ENCODE measurements at places on chromosomes 6 and 20.

DNA sequence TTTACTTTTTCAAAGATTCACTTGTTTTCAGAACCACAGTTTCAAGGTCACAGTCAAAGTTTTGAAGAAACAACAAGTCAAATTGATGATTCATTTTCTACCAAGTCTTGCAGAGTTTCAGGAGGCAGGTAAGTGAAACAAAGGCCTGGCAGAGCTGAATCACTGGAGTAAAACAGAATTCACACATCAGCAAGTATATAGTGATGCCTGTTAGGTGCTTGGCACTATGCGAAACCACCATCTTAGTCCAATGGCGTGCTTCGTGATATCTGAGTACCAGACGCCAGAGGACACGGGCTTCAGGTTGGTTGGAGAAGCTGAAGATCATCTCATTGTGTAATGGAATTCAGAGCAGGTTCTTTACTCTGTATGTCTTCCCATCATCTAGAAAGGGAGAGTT is 75.9 kb downstream of the RTN4IP1 start:
- DNase-seq: peak; percentile 26

- no peak for DNase-seq
Measured at GRCh38 chr20:55888685-55889084, 116.6 kb downstream of the CBLN4 start.

DNA sequence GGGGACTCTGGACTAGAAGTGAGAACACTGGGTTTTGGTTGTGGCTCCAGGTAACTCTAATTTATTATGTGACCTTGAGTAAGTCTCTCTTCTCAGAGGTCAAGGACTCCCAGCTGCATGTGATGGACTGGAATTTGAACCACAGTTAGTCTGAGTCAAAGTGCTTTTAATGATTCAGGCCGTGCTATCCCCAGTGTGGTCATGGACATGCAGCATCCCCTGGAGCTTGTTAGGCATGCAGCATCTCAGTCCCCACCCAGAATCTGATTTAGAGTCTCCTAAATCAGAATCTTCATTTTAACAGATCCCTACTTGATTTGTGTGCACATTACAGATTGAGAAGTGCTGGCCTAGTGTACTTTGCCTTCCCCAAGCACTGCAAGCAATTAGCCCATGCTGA is 74.2 kb downstream of the TOX2 start:
- no peak for DNase-seq

GRCh38 chr6:163725008-163725941 is 310.8 kb downstream of the QKI start:
- no peak for DNase-seq

- DNase-seq: peak; percentile 84
Measured at GRCh38 chr6:154606457-154606856, 96.0 kb upstream of the CNKSR3 start.

DNA sequence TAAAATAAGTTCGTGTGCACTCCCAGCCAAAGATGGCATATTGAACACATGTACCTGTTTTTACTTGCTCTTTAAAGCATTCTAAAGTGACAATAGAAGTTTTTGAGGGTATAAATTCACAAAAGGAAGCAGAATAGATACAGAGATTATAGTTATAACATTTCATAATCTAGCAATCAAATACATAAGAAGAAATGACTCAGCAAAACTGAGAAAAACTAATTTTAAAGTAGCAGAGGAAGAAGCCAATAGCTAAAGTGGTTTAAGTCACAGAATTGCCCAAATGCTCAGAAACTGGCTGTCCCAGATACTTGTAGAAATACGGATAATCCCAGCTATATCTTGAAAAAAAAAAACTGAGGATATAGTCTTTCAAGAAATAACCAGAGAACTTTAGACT is 49.2 kb upstream of the TBC1D32 start:
- DNase-seq: no peak

DNA sequence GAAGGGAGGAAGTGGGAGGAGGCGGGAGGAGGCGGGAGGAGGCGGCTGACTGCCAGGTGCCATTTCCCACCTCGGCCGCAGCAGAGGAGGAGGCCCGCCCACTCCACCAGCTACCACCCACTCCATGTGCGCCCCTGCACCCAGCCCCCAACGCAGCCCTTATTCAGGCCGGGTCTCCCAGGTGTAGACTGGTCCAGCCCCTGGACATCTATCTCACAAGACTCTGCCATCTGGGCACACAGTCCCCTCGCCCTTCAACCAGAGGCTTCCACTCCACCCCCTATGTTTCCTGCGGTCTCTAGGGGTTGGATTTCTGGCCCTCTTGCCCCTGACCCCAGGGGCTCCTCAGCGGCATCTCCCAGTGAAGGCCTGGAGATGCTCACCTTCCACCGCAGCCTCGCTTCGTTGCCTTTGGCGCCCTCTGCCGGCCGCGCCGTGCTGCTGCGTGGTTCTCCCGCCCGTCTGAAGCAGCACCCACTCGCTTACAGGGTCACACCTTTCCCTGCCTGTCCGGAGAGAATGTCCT is 32.6 kb upstream of the FAM83D start:
- DNase-seq: peak; percentile 83

GRCh38 chr20:46575937-46576461 is 25.5 kb upstream of the OCSTAMP start:
- no peak for DNase-seq

GRCh38 chr6:167307342-167307955 is 16.3 kb downstream of the UNC93A start:
- DNase-seq: no peak

GRCh38 chr20:5784735-5785134 is 34.5 kb downstream of the SHLD1 start:
- no peak for DNase-seq

DNA sequence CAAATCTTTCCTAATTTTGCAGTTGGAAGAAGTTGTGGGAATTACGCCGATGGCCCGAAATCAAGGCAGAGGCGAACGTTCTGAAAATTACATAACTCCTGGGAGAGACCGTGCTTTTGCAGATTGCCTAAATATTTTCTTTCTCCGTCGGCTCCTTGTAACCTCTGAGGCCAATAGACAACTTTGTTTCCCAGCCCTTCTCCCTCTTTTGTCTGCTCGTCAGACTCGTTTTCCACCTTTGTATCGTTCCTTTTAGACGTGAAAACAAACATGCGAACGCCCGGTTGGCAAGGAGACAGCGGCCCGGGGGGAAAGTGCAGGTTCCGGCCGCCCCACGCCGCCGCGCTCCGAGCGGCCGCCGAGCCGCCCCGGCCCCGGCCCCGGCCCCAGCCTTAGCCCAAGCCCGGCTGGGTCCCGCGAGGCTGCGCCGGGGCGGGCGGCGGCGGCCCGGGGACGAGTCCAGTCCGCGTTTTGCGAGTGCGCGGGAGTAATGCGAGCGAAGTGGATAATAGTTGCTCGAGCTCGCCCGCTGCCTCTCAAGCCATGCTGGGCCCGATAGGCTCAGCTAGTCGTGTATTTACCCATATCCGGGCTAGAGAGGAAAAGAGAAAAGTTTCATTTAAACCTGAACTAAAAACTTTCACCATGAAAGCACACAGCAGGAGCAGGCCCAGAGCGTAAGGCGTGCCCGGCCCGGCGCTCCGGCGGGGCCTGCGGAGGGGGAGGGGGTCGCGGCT is at the start of gene ARID1B:
Gene ARID1B (plus strand): TSS at position 539 of the 737 bp plus-strand sequence. CDS start 303 bp downstream, outside the sequence.
- peak; percentile 78 for DNase-seq

DNA sequence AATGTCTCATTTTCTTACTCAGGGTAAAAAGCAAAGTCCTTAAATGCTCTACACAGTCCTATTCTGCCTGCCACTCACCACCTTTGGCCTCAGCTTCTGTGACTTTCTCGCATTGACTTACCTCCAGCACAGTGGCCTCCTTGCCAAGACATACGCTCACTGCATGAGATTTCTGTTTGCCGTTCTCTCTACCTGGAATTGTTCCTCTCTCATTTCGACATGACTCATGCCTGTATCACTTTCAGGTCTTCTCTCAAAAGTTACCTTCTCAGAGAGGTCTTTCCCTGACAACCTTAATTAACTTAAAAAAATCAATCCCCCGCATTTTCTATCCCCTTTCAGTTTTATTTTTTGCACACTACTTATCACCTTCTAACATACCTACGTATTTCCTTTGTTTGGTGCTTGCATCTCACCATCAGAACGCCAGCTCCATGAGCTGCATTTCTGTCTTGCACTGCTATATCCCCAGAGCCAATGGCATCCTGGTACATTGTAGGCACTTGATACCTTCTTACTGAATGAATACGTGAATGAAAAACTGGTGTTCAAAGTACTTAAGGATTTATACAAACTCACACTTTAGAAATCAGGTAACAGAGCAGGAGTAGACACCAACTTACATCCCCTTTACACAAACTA is 24.5 kb downstream of the TENT5A start:
- peak; percentile 2 for DNase-seq

DNA sequence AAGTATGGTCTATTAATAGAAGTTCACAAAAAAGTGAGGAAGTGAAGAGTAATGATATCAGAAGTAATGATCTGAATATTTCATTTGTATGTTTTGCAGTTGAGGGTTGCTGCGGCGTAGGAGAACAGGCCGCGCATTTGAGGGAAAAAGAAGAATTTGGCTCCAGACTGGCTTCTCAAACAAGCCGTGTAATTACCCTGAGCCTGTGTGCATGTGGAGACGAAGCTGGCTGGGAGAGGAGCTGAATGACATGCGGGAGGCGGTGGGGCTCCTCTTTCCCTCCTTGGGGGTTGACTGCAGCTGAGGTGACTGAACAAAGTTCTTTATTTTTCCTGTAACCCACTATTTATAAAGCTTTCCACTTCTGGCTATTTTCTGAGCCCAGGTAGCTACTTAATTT is 115.5 kb upstream of the AFDN start:
- no peak for DNase-seq

DNA sequence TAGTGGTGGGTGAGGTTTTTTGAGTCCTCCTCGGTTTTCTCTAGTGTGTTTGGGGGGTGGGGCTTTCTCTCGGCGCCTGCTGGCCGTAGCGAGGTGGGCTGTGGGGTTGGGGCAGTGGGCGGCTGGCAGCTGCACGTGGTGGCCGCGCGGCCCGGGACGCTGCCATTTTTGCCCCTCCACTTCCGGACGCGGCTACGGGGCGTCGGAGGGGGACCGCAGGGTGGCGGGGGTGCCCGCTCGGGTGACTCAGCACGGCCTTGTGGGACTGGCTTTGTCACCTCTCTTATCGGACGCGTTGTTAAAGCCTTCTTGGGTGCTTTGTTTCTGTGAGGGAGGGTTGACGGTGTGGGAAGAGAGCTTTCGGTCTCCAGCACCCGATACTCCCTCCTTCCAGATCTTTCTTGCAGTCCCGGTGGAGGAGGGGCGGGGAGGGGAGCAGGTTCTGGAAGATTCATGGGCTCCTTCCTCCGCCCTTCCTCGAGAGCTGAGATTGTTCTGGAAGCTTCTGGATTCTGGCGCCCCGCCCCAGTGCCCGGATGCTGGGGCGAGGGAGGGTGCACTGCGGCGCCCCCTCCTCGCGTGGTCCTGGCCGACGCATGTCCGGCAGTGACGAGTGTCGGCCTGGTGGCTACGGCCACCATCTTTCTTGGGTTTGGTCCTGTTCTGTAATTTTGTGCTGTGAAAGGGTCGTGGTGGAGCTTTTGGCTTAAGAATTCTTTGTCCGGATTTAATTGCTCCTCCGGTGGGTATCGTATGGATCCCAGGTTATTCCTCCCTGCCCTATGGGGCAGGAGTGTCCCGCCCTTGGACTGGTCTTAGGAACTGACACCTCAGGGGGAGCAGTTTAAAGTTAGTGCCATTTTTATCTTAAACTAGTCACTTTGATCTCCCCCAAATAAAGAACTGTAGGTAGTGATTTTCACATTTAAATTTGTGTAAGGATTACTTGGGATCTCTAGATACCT is 719 bp downstream of the HSP90AB1 start:
- peak; percentile 90 for DNase-seq

DNA sequence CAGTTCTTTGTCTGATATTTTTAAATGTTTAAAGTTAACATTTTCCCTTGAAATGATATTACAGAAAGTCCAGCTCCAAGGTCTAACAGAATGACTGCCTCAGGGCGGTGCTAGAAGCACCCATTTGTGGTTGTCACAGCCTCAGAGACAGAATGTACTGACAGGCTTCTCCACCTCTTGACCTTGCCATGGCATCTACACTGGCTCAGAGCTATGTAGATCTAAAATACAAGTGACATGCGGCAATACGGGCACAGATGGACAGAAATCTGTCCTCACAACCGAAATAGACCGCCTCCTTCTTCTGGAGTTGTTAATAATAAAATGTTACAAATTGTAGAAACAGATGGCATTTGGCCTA is 167.2 kb upstream of the THEMIS start:
- no peak for DNase-seq

GRCh38 chr6:1972962-1973361 is 272.4 kb downstream of the GMDS start:
- DNase-seq: no peak

- DNase-seq: no peak
Measured at GRCh38 chr6:43739642-43740091, 30.3 kb upstream of the VEGFA start.

DNA sequence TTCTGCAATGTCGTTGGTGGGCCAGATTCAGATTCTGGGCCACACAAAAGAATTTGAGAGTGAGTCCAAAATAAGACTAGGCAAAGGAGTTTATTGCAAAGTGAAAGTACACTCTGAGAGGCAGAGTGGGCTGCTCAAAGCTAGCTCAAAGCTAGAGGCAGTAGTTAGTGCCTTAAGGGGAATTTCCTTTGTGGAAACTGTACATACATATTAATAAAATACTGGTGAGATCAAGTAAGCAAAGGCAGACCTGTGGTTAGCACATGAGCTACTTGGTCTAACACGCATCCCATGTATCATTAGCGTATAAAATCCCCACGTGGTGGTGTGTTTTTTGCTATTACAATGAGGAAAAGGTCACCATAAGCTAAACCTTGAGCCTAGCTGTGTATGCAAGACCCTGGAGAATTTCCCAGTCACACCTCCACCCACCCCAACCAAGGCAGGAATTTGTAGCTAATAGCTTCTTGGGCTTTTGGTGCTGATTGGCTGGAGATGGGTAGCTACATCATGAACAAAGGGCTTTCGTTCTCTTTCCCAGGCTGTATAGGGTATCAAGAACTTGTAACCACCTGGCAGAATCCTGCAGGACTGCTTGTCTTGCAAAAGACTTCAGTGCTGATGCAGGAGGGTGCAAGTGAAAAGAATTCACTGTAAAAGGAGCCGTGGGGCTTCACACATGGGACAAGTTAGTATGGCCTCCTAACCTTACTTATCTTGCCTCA is 14.7 kb upstream of the TRIM26 start:
- no peak for DNase-seq

DNA sequence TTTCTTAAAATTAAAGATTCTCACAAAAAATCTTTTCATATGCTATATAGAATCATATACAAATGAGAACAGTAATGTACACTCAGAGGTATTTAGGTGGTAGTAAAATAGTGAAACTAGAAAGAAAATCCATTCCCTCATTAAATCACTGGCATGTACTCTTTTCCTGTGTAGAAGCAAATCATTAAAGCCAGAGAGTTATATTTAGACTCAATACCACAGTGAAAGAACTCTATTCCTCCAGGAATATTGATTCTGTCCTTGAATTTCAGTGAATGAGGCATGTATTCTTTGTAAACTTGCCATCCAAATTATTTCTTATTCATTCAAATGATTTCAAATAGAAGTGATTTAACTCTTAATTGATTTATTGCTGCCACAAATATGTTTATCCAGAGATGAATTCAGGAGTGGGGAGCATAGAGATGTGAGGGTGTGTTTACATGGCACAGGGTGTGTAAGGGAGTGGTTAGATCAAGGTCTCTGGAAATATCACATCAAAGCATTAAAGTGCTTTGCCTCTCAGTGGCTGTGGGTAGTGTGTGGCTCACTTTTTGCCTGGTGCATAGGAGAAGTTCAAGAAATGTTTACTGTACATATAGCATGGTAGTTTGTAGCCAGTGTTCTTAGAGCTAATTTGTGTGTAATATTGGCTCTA is 141.2 kb downstream of the FAM83B start:
- no peak for DNase-seq

- no peak for DNase-seq
Measured at GRCh38 chr6:104829183-104829958, 30.3 kb downstream of the HACE1 start.
